ENCODE measurements at places on chromosomes 12 and 14.
A peak's percentile ranks its signal among the peaks of the same experiment; 100 is the strongest.

DNA sequence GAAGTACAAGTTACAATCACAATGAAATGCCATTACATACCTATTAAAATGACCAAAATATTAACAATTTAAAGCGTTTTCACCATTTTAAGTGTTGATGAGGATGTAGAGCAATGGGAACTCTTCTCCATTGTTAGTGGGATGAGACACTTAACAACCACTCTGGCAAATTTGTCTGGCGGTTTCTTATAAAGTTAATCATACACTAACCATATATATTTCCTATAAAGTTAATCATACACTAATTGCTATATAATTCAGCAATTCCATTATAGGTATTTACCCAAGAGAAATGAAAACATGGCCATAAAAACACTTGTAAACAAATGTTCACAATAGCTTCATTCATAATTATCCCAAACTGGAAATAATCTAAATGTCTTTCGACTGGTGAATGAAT is 35.9 kb downstream of the JKAMP start:
- DNase-seq = no peak

- no peak for DNase-seq
These were observed 730 bp downstream of the PPP1R3E start for GRCh38 chr14:23301969-23302289.

GRCh38 chr12:118590406-118591150 is 214.2 kb downstream of the SUDS3 start:
- no peak for DNase-seq

- DNase-seq = no peak
These were observed 589.0 kb upstream of the SEL1L start for GRCh38 chr14:82122655-82123054.

GRCh38 chr14:69214393-69214792 is 23.1 kb downstream of the EXD2 start:
- DNase-seq = no peak

DNA sequence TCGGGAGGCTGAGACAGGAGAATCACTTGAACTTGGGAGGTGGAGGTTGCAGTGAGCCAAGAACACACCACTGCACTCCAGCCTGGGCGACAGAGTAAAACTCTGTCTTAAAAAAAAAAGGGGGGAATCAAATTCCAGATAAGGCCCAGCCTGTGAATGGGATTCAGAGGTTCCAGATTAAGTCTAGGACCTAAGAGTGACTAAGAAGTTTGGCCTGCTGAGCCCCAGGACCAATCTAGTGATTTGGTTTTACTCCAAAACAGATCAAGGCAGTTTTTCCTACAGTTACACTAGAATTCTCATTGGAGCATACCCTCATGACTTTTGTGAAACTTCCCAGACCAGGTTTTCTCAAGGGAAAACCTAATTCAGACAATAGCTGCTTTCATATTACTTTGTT is 22.8 kb downstream of the EXOC5 start:
- no peak for DNase-seq

- no peak for DNase-seq
These were observed 17.0 kb downstream of the SLC4A8 start for GRCh38 chr12:51441583-51441982.

- no peak for DNase-seq
These were observed 272.8 kb upstream of the FAR2 start for GRCh38 chr12:28876196-28876798.

DNA sequence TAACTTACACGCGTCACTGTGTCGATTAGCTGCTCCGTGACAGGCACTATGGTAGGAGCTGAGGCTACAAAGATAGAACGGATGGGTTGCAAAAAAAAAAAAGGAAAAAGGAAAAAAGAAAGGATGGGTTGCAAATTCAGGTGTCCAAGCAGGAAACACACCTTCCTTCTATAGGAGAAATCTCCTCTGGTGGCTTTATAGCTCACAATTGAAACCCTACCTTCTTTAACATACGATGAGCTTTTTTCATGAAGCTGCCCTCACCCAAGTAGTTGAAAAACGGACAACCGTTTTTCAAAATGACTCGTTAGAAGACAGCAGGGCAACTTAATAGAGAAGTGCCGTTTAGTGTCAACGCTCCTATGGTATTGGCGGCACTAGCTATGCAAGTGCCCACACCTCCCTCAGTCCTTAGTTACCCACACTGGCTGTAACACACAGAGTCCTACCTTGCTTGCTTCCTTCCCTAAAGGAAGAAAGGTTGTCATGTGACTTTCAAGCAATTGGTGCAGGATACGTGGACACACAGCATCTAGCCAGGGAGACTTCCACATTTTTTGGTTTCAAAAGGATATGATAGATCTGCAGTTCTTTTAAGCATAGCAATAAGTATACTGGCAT is 682 bp upstream of the TRIP11 start:
- DNase-seq = peak; percentile 59

DNA sequence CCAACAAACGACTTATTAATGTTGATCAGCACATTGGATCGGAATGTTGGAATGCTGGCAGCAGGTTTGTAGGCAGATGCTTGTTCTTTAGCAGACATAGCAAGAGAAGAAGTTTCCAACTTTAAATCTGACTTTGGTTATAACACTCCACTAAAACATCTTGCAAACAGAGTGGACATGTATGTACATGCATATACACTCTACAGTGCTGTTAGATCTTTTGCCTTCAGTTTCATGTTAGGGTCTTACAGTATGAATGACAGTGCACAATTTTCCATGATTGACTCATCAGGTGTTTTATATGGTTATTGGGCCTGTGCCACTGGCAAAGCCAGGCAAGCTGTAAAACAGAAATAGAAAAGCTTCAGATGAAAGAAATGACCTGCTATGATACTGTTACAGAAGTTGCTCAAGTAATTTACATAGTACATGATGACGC is 14.3 kb upstream of the DHRS7 start:
- DNase-seq = no peak

- DNase-seq = no peak
These were observed 34.0 kb upstream of the HECTD1 start for GRCh38 chr14:31241450-31242114.

- no peak for DNase-seq
These were observed 2.6 kb downstream of the AQP6 start for GRCh38 chr12:49975318-49975761.

DNA sequence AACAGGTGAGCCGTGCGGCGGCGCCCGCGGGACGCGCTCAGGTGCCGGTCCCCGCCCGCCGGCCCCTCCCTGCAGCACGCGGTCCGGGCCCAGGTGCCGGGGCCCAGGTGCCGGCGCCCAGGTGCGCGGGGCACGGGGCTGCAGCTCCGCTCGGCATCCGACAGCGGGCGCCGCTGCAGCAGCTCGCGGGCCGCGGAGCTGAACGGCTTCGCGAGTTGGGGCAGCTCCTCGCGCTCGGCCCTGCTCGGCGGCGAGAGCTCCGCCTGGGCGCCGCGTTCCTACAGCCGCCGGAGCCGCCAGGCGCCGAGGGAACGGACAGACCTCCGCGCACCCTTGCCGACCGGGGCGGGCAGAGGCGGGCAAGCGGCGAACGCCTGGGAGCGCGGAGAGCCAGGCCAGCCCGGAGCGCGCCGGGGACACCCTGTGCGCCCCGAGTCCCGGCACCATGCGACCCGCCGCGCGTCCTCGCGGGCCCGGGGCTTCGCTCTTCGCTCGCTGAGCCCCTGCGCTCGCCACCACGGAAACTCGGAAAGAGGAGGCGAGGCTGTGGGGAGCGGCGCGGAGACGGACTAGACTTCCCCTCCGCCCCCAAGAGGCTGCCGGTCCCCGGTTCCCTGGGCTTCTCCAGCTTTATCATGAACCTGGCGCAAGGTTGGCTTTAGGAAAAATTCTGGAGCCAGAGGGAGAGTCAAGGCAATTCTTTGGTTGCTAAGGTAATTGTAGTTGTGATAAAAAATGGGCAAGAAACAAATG is at the start of gene RGS6:
Gene RGS6 (plus strand): TSS at position 201 of the 753 bp plus-strand sequence.
- no peak for DNase-seq

DNA sequence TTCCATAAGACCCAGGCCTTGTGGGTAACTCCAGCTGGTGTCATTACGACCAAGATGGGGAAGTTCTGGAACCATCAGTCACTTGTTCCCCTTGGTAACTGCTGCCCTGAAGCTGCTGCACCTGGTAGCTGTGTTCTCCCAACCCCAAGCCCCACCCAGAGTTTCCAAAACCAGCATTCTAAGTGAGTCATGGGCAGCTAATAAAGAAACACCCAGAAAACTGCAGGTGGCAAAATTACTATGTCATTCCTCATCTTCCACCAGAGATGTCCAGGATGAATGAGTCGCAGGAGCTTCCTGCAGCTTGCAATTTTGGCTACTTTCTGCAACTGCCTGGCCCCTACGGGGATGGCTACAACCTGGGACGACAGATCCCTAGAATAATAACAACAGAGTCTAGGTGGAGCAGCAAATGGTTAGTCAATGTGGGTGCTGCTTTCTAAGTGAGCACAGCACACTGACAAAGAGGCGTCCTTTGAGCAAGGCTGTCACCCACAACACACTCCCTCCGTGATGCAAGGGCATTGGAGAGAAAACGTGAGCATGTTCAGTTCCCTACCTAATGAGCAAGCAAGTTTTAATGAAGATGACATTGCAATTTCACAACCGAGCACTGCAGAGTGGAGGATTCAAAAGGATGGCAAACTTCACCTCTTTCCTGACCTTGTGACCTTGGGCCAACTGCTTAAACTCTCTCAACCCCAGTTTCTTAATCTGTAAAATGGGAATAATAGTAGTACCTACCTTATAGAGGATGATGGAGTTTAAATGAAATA is 301.4 kb upstream of the NOS1 start:
- DNase-seq = peak; percentile 31

GRCh38 chr12:4153343-4153892 is 120.1 kb upstream of the CCND2 start:
- DNase-seq = peak; percentile 82

DNA sequence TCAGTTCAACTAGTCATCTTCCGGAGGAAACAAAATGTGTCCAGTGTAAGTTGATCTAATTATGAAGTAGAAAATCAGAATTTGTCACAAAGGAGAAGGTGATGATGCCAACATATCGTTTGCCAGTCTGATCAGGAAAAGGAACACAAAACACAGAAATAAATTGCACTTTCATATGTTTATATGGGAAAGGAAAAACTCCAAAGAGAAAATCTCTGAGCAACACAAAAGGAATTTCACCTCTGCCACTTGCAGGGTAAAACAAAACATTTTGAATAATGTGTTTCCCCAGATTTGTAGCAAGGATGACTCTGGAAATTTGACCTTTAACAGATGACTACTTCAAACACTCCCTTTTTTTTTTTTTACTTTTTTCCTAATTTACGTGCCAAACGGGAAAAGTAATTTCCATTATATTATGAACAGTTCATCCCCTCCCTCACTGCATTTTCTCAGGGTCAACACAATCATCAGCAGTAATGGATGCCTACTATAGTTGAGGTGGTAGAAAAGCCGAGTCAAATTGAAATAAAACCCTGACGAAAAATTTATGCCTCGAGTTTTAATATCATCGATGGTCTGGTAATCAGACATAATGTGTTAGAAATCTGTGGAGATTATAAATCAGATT is 25.6 kb downstream of the MGAT4C start:
- no peak for DNase-seq

DNA sequence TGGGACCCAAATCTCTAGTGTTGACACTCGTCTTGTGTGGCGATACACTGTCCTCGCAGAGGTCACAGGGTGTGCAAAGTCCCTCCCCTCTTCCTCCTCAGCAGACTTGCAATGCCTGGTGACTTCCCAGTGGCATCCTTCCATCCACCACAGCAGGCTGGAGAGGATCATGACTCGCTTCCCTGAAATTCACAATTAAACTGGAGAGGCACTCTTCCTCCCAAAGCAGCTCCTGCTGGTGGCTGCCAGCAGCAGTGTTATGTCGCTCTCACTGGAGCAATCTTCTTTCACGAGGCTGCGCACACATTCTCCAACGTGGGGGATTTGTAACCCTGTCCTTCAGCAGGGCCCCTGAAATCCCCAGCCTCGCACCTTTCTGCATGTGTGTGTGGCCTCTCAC is 145.2 kb upstream of the TMCC3 start:
- DNase-seq = peak; percentile 14

Data from NB4 (cell line).